ENCODE measurements at places on chromosomes 7 and 10.

DNA sequence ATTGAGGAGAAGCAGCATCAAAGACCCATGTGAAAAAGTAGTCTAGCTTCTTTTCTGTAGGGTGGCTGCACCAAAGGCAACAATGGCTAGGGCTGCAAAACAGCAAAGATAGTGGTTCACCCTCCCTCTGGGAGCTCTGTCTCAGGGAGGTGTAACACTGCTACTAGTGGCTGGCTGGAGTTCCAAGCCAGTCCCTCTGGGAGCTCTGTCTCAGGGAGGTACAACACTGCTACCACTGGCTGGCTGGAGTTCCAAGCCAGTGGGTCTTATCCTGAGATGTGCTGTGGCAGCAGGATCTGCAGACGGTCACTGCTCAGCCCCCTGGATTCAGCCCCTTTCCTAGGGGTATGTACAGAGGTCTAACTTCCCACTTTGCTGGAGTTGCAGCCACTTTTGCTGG lies 37.9 kb upstream of the TMEM140 start:
- ATAC-seq, result no peak

DNA sequence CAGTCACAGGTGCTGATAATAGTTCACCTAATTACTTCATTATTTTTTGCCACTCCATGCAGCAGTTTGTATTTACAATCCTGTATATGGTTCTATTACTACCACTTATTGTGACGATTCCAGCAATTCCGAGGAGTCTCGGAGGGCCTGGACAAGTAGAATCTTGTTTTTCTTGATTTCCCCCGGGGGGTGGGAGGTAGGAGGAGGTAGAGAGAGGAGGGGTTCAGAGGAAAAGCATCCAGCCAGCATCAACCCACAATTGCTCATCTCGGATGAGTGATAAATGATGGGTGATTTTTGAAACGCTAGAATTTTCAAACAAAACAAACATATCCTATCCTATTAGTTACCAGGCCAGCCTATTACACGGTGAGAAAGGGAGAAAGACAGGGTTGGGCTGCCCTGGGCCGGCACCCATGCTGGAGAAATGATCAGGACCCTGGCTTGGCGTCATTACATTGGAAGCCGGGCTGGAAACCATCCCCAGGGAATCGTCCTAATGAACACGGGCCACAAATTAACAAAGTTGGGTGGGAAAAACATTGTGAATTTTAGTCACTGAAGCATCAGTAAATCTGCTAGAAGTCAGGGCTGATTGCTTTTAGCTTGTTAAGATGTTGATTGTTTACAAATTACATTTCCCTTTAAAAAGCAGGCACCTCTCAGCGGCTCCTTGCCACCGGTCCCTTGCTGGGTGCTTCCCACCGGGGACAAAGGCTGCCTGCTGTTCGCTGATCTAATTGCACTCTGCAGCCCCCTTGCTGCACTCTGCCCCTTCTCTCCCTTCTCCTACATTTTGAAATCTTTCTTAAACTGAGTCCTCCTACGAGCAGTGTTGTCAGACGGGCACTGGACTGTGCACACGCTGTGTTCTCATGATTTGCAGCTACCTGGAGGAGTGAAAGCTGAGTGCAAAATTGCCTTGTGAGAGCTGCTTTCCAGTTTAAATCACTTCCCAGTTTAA lies 95.5 kb downstream of the FAM204A start:
- no peak for ATAC-seq

DNA sequence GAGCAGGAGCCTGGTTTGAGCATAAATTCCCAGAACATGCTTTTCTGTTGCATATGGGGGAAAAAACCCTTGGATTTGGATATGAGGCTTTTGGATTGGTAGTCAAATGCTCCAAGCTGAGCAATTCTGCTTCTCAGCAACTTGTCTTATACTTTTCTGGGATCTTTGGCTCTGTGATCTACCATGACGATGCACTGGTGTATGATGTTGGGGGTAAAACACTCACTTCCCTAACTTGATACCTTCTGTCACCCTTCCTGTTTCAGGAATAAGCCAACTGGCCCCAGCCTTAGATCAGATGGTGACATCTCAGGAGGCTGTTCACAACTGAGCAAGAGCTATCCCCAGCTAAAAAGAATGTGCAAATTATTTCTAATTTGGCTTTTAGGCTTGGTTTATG lies 13.1 kb upstream of the CPA4 start:
- ATAC-seq, result no peak

GRCh38 chr10:133044401-133044811 lies 43.3 kb upstream of the ADGRA1 start:
- peak; percentile 95 for ATAC-seq

DNA sequence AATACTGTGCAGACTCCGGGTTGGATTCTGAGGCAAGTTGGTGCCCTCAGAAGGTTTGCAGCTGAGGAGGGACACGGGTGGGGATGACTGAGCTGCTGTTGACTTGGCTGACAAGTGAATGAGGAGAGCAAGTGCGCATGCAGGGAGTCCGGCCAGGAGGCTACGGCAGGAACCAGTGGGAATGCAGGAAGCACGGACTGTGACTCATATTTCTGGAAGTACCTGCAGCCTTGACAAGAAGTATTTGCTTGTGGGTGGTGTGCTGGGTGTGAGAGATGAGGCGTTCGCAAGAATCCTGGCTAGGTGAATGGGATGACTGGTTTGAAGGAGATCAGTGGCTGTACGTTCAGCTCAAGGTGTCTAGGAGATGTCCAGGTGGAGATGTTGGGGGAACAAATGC lies 30.8 kb upstream of the FXYD4 start:
- ATAC-seq, result no peak

GRCh38 chr10:132615341-132616169 lies 78.0 kb downstream of the INPP5A start:
- no peak for ATAC-seq

- ATAC-seq, result no peak
Observed at GRCh38 chr7:142807855-142808460, 37.2 kb downstream of the PRSS2 start.

GRCh38 chr10:1596482-1597099 lies 140.7 kb downstream of the ADARB2 start:
- no peak for ATAC-seq

DNA sequence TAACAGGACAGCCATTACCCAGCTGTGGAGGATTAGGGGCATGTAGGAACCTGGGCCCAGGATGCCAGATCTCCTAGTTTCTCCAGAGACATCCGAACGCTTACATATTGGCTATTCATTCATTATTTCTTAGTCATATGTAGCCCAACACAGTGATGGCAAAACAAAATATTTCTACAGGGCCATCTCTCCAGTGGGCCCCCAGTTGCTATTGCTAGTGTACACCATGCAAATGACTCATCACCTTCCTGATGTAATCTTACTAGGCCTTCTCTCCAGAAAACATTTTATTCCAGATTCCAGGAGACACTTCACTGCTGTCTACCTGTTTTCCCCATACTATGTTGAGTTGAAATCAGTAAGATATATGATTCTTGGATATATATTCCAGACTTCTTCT lies 201.7 kb downstream of the PLXDC2 start:
- ATAC-seq, result no peak

- no peak for ATAC-seq
Observed at GRCh38 chr7:136976504-136977251, 108.2 kb downstream of the CHRM2 start.

DNA sequence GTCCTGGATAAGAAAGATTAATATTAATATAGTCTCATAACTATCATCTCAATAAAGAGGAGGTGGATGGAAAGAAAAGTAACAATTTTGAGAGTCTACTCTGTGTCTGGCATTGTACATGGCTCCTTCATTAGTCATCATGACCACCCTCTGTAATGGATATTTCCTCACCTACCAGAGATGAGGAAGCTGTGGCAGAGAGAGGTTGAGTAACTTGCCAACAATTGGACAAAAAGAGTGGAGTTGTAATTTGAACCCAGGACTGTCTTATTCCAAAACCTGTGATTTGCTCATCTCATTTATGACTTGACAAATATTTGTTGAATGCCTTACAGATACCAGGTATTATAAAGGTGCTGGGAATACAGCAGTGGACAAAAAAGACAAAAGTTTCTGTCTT lies 2.1 kb upstream of the IDE start:
- ATAC-seq, result no peak

DNA sequence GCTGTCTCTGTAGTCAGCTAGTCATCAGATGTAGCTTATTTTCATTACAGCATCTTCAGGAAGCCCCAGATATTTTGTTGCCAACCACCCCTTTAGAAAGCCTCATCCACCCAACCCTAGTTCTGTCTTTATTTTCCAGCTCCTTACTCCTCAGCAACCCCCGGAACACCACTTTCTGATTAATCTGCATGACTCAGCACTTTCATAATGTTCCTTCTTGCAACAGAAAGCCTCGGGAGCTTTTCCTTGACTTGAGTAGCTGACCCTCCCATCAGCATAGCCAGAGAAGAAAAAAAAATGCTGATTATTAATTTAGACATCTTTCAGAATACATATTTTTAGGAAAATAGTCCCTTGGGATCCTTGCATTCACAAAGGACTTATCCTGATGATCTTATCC lies 244.0 kb upstream of the CXCL12 start:
- ATAC-seq, result peak; percentile 62

DNA sequence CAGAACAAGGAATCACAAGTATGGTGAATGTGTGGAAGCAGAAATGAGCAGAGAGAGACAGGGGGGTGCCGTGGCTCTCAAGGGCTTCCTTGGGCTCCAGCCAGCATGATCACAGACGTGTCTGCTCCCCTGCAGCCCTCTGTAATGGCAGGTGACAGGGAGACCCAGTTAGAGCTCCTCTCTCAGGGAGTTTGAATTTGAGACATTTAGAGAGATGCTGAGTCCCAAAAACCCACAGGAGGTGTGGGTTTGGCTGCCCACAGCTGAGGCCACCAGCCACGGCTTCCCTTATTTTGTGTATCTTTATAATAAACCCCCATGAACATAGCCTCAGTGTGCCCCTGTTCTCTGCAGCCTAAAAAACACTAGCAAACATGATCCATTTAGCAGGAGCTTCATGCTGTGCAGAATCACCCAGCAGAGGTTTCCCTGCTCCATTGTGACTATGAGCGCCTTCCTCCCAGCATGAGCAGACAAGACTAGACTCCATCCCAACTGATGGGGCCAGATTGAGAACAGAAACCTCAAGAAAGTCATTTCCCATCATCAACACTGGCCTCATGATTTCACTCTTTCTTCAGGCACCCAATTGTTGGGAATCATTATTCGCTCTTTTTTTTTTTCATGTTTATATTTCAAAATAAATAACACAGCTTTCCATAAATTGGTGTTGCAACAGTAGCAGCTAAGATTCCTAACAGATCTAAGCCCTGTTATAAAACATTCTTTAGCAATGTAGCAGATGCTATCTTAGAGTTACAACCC lies 13.4 kb downstream of the NOD1 start:
- ATAC-seq, result no peak

DNA sequence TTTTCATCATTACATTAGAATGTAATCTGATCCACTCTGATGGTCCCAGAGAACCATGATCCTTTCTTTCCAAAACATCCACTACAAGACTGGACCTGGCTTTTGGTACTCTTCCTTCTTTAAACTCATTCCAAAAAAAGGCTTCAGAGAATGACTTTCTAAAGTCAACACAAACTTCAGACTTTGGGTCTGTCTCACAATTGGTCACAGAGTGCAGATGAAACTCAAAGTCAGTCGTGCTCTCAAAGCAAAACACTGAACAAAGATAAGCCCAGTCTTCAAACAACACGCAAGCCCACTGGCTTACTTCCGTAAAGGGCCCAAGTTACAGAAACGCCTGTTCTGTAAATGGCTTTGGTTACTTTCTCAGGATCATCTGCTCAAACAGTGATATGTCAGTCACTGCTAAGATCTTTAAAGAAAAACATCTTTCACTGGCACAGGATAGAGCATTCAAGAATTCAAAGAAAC lies 250.9 kb upstream of the MKLN1 start:
- ATAC-seq, result no peak

- no peak for ATAC-seq
Observed at GRCh38 chr7:112433289-112433688, 17.0 kb upstream of the IFRD1 start.

- ATAC-seq, result no peak
Observed at GRCh38 chr10:34781711-34782110, 33.4 kb downstream of the PARD3 start.
